CD4-positive, alpha-beta T cell treated with Interleukin-17A for 4 hours (primary cell): ENCODE measurements at places on chromosomes 7 and 10.

GRCh38 chr10:108434559-108435252 lies 1270.2 kb upstream of the SORCS1 start:
- no peak for DNase-seq

DNA sequence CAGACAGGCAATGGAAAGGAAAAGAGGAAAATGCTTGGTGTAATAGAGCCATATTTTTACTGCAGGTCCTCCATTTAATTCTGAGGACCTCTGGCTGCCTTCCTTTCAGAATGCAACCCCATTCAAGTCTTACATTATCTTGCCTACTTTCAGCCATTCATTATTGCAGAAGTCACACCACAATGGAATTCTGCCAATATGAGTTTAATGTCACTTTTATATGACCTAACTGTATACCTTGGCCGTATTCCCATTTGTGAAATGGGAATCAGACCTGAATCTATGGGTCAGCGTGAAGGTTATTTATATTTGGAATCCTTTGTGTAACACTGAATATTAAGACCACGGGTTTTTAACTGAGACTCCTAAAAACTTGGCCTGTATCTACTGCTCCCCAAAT lies 241.7 kb upstream of the AOAH start:
- no peak for DNase-seq

GRCh38 chr10:28668363-28669226 lies 8.7 kb upstream of the BAMBI start:
- peak; percentile 27 for DNase-seq

DNA sequence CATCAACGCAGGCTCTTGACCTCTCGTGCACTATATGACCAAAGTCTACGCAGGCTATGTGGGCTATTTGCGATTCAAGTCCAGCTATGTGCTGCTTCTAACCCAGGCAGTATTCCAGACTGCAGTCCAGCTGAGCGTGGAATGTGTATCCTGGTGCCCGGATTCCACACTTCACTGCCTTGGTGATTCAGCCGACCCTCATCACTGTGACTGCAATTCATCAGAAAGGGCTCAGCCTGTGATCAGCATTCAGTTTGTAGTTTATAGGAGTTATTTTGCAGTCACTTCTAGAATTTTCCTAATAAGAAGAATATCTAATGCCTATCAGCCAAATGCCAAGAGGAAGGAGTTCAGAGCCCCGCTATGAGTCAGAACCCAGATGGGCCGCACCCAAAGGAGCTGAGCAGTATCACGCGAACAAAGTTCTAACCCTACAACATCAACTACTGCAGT lies 119.8 kb upstream of the LANCL2 start:
- DNase-seq = no peak

DNA sequence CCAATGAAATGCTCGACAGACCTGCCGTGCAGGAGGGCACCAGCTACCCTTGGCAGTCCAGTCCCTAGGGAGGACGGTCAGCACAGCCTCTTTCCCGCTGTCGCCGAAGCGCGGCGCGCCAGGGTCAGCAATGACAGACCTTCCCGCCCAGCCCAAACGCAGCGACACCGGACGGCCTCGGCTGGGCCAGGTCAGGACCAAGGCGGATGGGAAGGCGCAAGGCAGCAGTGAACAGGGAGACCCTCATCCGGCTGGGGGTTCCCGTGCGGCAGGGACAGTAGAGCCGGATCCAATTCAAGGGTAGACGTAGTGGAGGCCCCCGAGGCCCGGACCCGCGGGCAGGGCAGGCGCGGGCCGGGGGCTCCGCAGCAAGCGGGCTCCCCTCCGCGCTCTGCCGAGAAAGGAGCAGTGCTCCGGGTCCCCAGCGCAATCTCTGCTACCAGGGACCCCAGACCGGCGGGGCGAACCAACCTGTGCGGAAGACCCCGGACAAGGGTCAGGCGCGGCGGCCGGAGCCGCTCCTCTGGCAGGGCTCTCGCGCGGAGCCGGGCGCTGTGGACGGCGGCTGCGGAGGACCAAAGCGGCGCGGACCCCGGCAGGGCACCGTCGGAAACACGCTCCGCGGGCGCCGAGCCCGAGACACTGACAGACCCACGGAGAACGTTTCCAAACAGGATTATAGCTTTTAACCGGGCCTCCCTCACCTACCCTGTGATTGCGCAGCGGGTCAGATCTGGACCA lies at the start of gene SEC31B:
Gene SEC31B (minus strand): TSS at position 551 of the 741 bp plus-strand sequence. CDS start 2,909 bp downstream, outside the sequence.
- DNase-seq = no peak

DNA sequence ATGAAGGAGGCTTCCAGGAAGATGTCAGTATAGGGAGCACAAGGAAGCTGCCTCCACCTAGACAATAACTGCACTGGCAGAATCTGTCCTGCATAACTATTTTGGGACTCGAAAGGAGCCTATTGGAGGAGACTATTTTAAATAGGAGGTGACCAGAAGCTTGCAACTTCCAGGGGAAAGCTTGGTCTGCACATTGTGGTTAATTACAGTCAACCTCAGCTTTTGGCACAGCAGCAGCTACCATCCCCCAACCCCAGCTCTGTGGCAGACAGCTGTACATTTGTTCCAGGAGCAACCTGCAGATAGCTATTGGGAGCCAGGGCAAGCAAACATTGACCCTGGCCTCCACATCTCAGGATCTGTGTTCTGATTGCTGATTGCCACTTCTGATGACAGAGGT lies 46.3 kb upstream of the NANOS1 start:
- DNase-seq = no peak

DNA sequence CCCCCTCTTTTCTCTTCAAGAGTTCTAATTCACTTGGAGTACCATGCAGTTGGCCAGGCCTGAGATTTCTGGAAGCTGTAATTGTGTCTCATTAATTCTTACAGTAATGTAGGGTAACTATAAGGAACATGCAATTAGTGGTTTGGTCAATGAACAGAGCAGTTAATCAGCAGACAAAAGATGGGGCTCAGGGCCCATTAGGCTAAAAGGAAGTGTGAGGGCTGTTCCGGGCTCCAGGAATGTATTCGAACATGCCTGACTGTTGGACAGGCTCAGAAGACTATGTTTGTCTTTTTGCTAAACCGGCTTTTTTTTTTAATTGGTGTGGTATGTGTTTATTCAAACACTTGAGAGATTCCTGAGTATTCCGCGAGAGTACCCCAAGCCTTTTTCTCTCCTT lies 42.5 kb upstream of the FZD8 start:
- no peak for DNase-seq

GRCh38 chr7:158588878-158589442 lies 1.3 kb upstream of the PTPRN2 start:
- DNase-seq = no peak

GRCh38 chr10:79316671-79317431 lies 30.4 kb upstream of the PPIF start:
- DNase-seq = peak; percentile 25

- DNase-seq = no peak
These were observed 4.1 kb downstream of the FRMD4A start for GRCh38 chr10:14326581-14326980.

GRCh38 chr10:6416892-6417512 lies 163.1 kb downstream of the PRKCQ start:
- no peak for DNase-seq

GRCh38 chr7:137996871-137997270 lies 5.0 kb downstream of the CREB3L2 start:
- no peak for DNase-seq

GRCh38 chr10:67678335-67678974 lies 17.5 kb downstream of the CTNNA3 start:
- DNase-seq = no peak

- DNase-seq = no peak
These were observed 108.9 kb downstream of the DNAH11 start for GRCh38 chr7:21651697-21652096.

- DNase-seq = peak; percentile 36
These were observed 5.3 kb downstream of the NUDT1 start for GRCh38 chr7:2247141-2247995.

DNA sequence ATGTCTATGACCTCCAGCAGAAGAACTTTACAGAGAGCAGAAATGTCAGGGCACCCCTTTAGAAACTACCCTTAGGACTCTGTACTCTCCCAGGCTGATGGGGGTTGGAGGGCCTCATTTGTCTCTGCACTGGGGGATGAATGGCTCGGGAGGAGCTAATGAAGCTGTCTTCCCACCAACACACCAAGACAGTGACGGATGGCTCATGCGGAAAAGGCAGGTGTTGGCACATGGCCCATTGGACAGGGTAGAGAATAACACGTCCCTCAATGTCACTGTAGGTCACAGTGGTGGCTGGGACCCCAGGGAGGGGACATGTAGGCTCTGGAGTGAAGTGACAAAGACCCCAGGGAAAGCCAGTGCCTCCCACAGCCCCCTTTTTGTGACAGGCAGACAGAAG lies 64.0 kb upstream of the PCBD1 start:
- DNase-seq = no peak

- no peak for DNase-seq
These were observed 27.4 kb upstream of the GNAI1 start for GRCh38 chr7:80107278-80107677.

GRCh38 chr7:3201937-3202710 lies 98.9 kb upstream of the SDK1 start:
- DNase-seq = no peak

- peak; percentile 60 for DNase-seq
These were observed 4.6 kb downstream of the ARPC1B start for GRCh38 chr7:99379043-99379577.

- DNase-seq = peak; percentile 65
These were observed 497 bp downstream of the PPP2R2D start for GRCh38 chr10:131901181-131901829.

- DNase-seq = no peak
These were observed 30.5 kb upstream of the BTRC start for GRCh38 chr10:101323495-101323894.

GRCh38 chr7:25907214-25907613 lies 244.8 kb upstream of the NFE2L3 start:
- DNase-seq = no peak

- no peak for DNase-seq
These were observed 175.4 kb downstream of the CHN2 start for GRCh38 chr7:29369909-29370488.

- no peak for DNase-seq
These were observed 276.3 kb downstream of the ADARB2 start for GRCh38 chr10:1461016-1461415.

DNA sequence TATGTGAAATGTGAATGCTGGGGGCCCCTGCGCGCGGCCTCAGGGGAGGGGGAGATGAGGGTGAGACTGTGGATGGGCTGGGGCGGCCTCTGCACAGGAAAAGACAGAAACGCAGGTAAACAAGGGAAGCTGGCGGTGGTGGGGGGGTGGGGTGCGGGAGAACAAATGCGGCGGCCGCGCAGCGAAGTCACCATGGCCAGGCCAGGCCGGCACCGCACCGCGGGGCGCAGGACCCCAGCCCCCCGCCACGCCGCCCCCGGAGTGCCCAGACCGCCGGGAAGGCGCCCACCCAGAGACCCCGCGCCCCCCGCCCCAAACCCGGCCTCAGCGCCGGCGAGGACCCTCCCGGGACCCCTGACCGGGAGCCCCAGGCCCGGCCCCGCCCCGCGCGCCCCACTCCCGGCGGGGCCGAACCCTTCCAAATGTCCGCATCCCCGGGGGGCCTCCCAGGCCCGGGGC lies 14.5 kb upstream of the DNAAF5 start:
- DNase-seq = peak; percentile 49

- no peak for DNase-seq
These were observed 179.5 kb upstream of the YAE1 start for GRCh38 chr7:39386718-39387117.

DNA sequence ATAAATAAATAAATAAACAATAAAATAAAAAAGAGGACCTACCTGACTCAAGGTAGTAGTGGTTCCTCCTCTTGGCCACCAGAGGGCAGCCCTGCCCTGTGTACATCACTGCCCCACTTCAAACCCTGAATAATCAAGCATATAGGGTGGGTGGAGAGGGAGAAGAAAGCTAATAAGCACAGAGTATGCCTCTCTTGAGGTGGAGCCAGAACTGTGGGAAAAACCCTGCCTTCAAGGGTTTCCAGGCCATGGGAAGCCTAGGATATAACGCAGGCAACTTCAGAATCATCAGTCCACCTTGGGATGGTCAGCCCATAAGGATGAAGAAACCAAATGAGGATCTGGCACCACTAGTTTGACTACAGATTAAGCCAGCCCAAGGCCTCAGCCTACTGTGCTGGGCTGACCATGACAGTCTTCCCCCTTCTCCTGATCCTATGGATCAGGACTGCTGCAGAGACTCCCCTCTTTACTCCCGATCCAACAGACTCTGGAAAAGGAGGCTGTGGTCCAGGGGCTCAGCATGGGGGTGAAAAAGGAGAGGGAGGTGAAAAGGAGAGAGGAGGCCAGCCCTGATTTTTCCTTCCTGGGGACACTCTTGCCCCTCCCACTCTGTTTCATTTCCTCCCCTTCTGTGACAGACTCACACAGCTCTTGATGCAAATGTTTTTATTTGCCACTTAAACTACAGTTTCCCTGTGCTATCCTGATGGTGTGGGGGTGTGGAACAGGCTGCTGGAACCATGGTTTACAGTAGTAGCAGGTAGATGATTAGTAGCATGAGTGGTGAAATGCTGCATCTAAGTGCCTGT lies 10.1 kb downstream of the AVPI1 start:
- DNase-seq = peak; percentile 69

GRCh38 chr10:42754155-42755027 lies 28.2 kb upstream of the BMS1 start:
- peak; percentile 25 for DNase-seq

- no peak for DNase-seq
These were observed 78.3 kb upstream of the CTBP2 start for GRCh38 chr10:125238682-125239081.

GRCh38 chr7:73382934-73383503 lies 50.6 kb upstream of the FZD9 start:
- no peak for DNase-seq

DNA sequence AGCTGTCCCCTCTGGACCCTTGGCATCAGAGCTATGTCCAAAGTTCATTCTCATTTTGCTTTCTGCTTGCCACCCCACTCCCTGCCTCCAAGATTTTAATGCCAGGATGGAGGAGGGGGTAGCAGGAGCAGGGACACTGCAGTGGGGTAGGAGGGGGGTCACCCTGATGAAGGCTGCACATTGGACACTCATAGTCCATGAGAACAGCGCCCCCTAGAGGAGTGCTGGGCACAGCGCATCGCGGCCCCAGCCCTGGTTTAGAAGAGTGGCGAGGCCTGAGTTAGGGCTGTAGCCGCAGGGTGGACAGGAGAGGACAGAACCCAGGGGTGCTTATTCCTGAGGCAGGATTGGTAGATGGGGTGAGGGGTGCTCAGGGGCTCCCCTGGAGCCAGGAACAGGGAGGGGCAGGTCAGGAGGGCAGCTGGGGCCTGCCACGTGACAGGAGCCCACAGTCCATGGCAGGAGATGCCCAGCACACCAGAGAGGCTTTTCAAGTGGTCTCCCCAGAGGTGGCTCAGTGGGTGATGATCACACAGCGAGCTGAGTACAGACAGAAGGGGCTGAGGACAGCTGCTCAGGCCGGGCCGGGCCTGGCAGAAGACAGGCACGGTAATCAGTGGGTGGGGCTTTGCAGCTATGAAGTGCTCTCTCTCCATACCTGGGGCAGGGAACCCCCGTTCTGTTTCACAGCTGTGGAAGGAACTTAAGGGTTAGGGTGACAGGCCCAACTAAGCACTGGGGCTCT lies 71.4 kb downstream of the NEURL1 start:
- peak; percentile 19 for DNase-seq

DNA sequence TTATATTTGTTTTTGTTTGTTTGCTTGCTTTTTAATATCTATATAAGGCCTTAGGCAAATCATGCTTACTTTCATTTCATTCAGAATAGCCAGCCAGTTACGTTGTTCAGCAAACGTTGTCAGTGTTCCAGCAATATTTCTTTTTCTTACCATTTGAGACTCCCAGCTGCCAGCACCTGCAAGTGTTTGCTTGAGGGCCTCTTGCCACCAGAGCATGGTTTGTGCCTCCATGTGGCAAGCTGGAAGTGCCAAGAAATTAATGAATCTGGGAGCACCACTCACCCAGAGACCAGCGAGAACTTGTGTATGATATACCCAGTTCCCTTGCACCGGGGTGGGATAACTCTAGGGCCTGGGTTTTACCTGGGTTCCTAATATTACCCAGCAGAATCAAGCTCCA lies 177.1 kb upstream of the CSTF2T start:
- no peak for DNase-seq
